ENCODE measurements at places on chromosomes 13 and 19. TPM values are rescaled to one million over a fixed set of nuclear protein-coding genes. Genes with fewer than 3 reads are reported as not detected.

DNA sequence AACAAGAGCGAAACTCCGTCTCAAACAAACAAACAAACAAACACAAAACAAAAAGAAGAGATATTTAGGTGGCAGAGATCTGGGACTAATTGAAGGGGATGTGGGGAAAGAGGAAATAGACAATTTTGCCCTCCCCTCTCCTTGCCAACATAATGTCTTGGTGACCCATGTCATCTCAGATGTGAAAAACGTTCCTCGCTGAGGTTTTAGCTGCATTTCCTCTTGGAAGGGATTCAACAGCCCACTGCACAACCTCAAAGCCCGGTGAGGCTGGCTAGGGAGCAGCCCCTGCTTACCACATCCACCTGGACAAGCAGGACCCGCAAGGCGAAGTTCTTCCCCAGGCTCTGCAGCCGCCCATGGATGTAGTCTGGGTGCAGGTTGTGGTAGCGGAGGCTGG is 4.9 kb downstream of the ERCC1 start:
- no peak for DNase-seq

- DNase-seq: peak; percentile 50
Measured at GRCh38 chr13:51152701-51153100, 41.6 kb upstream of the C13orf42 start.

HNRNPUL1 gene
- 172 TPM for total RNA-seq

CABP5 gene
- not detected for total RNA-seq

DNA sequence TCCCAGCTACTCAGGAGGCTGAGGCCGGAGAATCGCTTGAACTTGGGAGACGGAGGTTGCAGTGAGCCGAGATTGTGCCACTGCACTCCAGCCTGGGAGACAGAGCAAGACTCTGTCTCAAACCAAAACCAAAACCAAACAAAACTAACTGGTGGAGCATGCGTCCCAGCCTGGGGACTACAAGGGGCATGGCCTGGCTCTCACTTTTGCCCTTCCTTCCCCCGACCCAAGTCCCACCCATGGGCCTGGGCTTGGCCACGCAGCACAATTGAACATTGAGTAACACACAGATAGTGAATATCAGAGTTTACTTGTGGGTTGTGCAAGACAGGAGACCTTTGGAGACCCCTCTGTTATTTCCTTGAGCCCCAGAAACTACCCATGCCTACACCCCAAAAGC is 13.2 kb downstream of the TMEM221 start:
- DNase-seq: no peak

GRCh38 chr13:91630946-91631345 is 232.5 kb downstream of the GPC5 start:
- no peak for DNase-seq

- no peak for DNase-seq
Measured at GRCh38 chr13:94322925-94323763, 156.3 kb downstream of the DCT start.

PNMA8C gene
- total RNA-seq: not detected

TRIM13 gene
- 13.7 TPM for total RNA-seq

AP3D1 gene
- 93.3 TPM for total RNA-seq

- DNase-seq: peak; percentile 81
Measured at GRCh38 chr19:47790398-47790814, 11.9 kb downstream of the SELENOW start.

- peak; percentile 69 for DNase-seq
Measured at GRCh38 chr13:51286135-51287002, 53.1 kb upstream of the SERPINE3 start.

DNA sequence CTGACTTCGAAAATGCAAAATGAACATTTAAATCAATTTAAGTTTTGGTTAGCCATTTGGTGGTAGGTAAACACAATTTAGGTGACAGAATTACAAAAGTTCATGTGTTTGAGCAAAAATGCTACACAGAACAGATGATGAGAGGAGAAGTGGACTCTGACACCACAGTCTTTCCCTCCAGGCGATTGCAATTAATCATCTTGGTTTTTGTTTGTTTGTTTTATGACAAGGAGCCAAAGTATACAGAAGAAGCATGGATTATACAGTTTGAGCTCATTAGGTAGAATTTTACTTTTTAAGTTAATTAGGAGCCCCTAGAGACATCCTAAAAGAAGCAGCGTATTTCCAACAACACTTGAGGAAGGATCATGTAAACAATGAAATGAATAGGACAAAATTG is 49.3 kb upstream of the FREM2 start:
- DNase-seq: no peak
